ENCODE measurements at places on chromosomes 11 and 22.
A peak's percentile ranks its signal among the peaks of the same experiment; 100 is the strongest.

GRCh38 chr11:112794331-112794846, 166.8 kb upstream of the NCAM1 start:
- DNase-seq: no peak

DNA sequence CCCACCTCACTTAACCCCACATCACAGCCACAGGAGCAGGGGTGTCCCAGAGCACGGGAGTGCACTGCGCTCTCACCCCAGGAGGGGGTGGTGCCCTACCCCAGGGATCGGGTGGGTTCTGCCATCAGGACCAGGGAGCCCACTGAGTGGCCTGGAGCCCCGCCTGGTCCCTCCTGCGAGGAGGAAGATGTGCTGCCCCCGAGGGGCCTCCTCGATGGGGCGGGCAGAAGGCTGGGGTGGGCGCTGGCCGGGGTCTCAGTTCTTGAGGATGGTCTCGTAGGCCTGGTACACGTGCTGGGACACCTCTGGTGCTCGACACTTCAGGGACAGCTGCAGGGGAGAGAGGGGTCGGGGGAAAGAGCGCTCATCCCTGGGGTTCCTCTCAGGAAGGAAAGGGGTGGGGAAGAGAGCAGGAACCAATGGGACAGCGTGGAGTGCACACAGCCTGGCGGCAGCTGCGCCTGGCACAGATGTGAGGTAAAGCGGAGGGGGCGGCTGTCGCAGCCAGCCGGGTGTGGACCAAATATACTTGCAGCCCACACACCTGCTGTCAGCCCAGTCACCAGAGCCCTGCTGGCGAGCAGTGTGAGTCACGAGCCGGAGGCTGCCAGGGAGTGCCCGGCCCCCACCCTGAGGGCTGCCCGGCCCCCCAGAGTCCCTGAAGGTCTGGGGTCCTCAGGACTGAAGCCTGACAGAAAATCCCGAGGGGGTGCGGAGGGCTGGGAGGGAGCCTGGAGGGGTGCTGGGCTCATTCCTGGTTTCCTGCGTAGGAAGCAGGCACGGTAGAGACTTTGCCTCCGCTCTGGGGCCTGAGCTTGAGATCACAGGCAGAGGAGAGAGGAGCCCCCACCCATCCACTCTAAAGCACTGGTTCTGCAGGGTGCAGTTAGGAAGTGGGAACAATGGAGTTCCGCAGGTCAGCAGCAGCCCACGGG, 13.3 kb upstream of the RASL10A start:
- DNase-seq: no peak

DNA sequence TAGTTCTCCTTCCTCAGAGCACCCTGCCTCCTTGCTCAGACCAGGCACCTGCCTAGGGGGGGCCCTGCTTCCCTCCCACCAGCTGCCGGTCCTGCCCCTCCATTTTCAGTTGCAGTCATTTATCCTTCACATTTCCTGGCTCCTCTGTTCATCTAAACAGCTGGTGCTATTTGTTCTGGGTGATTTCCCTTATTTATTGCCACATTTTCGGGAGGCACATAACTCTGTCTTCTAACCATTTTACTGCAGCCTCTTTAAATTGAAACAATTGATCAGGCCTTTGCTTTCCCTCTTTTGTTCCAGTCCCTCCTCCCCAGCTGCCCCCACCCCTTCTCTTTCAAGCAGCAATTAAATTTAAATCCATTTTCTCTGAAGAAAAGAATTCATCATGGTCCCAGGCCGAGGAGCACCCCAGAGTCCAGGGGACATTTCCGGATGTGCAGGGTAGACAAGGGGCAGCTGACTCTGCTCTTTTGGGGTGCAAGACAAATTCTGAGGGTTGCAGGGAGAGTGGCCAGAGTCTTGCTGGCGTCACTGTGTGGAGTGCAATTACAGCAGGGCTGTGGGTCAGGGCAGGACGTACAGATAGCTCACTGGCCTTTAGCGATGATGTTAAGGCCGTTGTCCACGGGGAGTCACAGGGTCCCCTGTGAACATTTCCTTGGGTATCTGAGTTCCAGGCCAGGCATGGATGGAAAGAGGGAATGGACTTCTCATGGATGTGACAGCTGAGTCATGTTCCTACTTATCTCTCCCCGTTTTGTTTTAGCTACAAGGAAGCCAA, 476.4 kb downstream of the TBC1D22A start:
- DNase-seq: no peak

DNA sequence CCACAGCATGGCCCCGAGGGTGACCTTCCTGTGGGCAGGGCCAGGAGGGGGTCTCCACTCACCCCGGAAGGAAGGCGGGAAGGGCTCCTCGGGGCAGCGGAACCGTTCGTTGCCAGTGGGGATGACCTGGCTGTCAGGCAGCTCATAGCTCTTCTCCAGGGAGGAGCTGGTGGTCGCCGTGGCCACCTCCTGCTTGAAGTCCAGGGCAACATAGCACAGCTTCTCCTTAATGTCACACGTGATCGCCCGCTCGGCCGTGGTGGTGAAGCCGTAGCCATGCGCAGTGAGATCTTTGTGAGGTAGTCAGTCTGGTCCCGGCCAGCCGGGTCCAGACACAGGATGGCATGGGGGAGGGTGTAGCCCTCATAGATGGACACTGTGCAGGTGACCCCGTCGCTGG, 31.5 kb upstream of the SYT8 start:
- no peak for DNase-seq

DNA sequence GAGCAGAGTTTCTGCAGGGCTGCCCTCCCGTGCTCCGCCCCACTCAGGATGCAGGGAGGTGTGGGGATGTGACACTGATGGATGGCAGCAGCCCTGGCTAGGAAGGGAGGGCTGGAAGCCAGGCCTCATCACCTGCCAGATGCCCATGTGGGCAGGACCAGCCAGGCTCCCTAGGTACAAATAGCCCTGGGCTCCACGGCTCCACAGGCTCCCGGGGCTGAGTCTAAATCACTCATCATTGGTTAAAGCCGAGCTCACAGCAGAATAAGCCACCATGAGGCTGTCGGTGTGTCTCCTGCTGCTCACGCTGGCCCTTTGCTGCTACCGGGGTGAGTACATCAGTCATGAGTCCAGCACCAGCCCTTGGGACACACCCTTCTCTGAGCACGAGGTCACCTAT, at the start of gene SCGB1D1:
SCGB1D1 (plus strand) TSS at position 206 of the 400 bp plus-strand sequence; CDS start at position 275, 69 bp downstream.
- no peak for DNase-seq

- DNase-seq: no peak
These were observed 326.9 kb downstream of the TBC1D22A start for GRCh38 chr22:47089374-47089773.

- DNase-seq: no peak
These were observed 82.7 kb downstream of the PGR start for GRCh38 chr11:101046947-101047346.

DNA sequence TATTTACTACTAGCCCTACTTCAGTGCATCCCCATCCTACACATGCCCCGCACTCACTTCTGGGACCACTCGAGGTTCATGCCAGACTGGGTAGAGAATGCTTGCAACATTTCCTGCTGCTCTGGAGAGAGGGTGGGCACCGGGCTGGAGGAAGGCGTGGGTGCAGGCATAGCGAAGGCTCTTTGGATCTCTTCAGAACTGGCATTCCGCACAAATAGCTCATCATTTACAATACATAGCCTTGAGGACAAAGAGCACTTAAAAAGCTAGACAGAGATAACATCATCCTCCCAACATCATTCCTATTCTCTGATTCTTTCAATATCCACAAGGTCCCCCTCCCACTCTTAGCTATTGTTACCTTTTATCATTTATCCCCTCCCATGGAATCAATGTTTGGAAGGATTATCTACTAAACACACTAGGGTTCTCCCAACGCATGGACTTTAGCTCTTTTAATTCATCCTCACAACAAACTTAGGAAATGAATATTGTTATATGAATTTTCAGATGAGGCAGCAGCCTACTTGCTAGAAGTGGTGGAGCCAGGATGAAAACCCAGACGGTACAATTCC, 2.5 kb upstream of the TMEM223 start:
- DNase-seq: no peak

DNA sequence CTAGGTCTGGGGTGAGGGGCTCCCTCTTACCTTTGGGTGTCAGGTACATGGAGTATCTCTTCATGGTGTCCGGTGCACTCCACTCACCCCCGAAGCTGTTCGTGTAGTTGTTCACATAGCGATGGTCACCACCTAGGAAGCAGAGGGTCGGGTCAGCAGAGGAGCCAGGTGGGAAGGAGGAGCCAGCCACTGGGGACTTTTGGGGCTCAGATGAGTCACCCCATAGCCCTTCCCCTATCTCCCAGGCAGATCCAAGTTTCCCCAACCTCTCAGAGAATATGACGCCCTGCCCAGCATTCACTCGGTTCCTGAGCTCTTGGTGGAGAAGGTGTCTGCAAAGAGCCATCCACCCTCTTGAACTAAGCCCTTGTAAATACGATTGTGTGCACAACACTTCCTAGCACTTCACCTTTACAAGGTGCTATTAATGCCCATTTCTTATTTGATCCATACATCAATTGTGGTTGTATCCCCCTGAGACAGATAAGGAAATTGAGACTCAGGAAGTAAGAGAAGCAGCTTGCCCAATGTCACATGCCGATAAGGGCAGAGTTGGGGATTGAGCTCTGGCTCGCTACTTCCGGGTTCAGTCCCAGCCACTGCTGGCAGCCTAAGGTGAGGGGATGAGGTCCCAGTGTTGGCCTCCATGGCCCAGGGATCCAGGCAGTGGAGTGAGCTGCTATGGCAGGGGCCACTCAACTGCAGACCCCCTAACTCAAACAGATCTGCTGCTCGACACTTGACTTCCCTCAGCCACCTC, 14.8 kb downstream of the TRIM29 start:
- DNase-seq: peak; percentile 11

- DNase-seq: no peak
These were observed 275.3 kb downstream of the ETS1 start for GRCh38 chr11:128311742-128312719.

DNA sequence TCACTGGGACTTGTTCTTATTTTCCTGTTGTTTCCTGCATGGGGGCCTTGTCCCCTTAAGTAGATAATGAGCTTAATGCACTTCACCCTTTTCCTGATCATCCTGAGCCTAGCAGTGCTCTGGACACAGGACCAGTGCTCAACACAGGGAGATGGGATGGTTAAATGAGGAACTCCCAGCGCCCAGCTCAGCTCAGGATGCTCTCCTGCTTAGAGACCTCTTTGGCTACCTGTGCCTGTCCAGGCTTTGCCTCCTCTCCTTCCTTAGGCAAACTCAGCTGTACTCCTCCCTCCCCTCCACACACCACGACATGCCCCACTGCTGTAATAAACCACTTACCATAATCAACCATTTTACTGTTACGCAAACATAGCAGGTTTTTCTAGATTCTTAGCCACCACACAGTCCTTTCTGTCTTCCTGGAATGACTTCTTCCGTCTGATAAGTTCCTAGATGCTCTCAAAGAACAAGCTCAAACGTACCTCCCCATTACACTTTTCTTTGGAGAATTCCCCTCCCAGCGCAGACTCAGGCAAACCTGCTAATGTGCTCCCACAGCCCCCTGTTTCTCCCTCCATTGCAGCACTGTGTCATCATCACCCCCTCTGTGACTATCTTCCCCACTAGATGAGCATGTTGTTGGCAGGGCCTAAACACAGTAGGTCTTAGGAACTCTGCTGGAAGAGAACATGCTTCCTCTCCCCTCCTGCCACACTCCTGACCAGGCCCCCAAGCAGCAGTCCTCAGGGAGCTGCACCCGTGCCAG, 113.6 kb downstream of the MICAL2 start:
- peak; percentile 67 for DNase-seq

- no peak for DNase-seq
These were observed 368.3 kb downstream of the SOX6 start for GRCh38 chr11:15988016-15988550.

DNA sequence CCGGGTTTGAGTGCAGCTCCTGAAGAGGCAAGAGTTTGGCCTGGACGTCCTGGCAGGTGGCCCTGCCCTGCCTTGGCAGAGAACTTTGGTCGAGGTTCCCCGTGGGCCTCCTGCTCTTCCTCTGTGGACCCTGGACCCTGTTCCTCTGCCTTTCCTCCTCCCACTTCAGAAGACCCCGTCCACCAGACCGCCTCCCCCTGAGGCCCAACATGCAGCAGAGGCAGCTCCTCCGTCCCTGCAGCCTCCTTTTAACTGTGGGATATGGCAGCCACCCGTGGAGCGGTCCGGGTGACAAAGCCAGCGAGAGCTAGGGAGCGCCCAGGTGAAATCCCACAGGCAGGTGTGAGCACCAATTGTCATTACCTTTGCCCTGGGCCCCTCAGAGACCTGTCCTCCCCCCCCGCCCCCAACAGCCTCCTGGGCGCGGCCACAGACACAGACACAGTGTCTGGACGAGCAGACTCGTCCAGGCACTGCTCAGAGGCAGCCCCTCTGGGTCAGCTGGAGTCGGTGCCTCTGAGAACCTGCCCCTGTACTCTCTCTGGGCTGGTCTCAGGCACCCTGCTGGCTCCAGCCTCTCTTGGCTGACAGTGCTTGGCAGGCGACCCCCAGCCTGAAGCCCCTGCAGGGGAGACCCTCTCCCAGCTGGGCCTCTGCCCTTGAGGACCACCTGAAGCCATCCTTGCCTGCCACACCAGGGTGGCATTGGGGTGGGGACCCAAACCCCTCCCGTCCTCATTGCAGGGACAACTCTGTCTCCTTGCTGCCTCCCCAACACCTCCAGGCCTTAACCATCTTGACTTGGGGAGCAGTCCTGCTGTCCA, 4.1 kb upstream of the PTDSS2 start:
- DNase-seq: no peak

DNA sequence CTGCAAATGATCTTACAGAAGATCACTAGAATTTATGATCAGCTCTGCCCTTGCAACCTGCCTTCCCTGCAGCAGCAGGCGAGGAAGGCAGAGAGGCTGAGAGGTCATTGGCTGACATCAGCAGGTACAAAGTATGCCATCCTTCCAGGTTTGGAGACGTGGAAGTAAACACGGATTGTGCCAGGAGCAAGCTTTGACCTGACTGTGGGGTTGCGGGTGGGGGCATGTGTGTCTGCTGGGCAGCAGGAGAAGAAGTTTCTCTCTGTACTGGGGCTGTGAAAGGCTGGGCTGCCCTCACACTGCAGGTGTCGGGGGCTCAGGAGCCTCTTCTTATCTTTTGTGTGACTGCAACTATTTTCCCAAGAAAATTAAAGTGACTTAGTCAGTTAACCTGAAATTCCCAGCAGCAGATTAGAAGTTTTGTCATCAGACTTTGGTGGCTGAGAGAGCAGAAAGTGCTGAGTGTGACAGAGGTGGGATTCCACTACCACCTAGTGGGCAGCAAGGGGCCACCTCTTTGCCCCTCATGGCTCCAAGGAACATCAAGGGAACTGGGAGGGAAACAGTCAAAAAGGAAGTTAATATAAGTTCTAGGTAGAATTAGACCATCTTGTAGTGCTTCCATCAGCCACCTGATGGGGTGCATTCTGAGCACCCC, 565.9 kb downstream of the ETS1 start:
- DNase-seq: no peak

GRCh38 chr11:114166897-114167323, 107.4 kb downstream of the ZBTB16 start:
- DNase-seq: no peak

GRCh38 chr22:29298641-29299040, 7.8 kb upstream of the GAS2L1 start:
- no peak for DNase-seq

- no peak for DNase-seq
These were observed 580.3 kb downstream of the BRD1 start for GRCh38 chr22:49247194-49247924.

GRCh38 chr22:45428391-45429385, 15.2 kb downstream of the RIBC2 start:
- no peak for DNase-seq

- no peak for DNase-seq
These were observed 9.0 kb downstream of the TMPRSS5 start for GRCh38 chr11:113697111-113697510.

All from erythroblast (primary cell).